Activated CD4-positive, alpha-beta T cell treated with anti-CD3 and anti-CD28 coated beads, Interleukin-2, amount 50 U/mL, for 24 hours (primary cell): ENCODE measurements at places on chromosomes 4 and X.

DNA sequence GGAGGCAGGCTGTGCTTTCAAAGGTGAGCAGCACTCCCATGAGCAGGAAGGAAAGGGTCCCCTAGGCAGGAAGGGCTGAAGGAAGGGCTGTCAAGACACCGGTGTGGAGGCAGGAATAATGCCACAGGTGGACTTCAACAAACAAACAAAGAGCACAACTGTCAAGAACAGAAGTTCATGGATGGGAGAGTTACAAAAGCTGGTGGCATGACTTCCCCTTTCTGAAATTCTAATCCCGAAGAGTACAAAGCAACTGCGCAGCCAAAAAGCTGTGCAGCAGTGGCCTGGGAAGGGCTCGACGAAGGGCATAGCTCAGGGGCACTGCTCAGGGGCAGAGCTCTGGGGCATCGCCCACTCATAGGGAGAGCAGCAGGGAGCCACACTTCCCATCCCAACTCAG, 582.3 kb upstream of the DIPK2B start:
- no peak for DNase-seq

DNA sequence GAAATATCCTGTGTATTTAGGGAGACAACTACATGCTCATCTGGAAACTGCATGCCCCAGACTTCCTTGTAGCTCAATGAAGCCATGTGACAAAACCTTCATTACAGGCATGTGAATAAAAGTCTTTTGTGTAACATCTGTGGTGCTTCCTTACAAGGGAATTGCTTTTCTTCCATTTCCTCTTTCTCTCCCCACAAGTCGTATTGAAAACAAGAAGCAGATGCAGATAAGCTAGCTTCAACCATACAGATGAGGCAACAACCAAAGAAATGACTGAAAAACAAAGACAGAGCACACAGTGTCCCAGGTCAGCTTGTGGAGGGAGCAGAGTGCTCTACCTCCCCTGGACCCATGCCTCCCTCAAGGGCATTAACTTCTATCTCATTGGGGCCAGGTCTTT, 115.8 kb upstream of the INPP4B start:
- no peak for DNase-seq

DNA sequence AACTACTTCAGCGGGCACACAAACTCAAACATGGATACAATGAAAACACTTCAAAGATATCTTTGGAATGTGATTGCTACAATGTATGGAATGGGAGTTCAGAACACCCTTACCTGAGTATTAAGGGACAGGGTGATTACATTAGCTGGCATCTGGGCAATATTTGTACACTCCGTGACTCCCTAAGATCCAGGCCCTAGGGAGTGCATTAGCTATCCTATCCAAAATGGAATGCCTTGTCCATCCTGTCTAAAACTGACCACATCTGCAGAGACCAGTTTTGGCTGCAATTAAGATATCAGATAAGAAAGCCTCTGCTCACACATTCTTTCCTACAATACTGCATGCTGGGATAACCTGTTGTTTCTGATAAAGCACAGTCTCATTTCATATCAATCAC, 176.6 kb upstream of the EMCN start:
- DNase-seq = no peak

DNA sequence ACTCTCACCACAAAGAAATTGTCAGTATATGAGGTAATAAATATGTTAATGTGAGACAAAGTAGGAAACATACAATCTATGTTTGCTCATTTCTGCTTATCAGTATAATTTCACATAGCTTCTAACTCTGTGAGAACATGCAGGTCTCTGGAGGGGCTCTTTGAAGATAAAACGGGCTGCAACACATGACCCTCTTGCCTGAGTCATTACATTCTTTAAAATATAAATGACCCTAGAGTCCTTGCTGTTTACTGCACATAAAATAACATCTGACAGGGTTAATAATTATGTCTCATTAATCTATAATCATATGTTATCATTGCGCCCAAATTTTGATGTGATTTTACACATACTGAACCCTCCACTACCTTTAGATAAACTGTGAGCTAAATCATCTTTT, 681.5 kb downstream of the ARAP2 start:
- no peak for DNase-seq

DNA sequence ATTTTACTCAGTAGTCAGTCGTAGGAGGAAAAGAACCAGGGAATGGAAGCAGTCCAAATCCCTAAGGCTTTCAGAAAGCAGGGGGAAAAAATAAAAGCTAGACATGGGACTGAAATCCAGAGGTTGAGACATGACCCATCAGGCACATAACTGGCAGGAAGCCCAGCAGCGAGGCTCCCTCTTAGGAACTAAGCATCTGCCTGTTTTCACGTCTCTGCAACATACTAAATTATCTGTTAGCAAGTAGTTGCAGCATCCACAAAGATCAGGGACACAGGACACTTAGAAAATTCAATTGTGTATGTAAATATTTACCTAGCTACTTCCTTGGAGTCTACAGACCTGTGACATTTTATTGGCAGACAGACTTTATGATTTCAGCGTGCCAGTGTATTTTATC, 118.0 kb upstream of the EDNRA start:
- DNase-seq = no peak

- no peak for DNase-seq
Observed at GRCh38 chrX:17414839-17415238, 39.8 kb downstream of the NHS start.

- no peak for DNase-seq
Observed at GRCh38 chr4:156969101-156969500, 2.5 kb downstream of the PDGFC start.
